ENCODE measurements at places on chromosomes 11 and 22.
A peak's percentile ranks its signal among the peaks of the same experiment; 100 is the strongest.

DNA sequence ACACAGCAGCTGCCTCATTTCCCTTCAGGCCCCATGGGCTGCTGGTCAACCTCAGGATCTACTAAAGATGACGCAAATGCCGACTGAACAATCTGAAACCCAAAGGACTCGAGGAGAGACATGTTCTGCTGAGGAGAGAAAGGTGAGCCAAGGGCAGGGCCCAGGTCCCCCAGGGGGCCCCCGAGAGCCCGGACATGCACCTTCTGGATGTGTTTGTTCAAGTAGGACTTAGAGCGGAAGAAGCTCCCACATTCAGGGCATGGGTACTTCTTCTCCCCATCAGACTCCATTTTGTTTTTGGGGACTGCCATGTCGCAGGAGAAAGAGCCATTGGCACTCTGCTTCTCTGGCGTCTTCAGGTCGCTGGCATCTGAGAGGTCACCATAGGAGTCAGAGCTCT lies 19.3 kb downstream of the PATZ1 start:
- DNase-seq: no peak

DNA sequence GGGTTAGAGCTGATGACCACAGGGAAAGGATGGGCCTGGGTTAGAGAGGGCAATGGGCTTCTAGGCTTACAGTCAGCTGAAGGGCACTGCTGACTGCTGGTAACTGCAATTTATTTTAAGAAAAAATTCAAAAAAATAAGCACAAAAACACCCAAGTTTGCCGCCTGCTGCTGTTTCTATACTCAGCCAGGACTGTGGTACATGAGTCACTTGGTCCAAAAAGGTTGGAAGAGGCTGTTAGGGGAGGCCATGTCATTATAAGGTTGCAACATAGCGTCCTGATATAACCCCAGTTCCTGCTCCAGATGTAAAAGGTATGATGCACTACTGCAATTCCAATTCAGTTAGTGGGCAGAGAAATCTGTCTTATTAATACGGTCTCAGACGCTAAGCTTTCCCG lies 98.9 kb downstream of the ETS1 start:
- no peak for DNase-seq

- DNase-seq: no peak
These were observed 19.4 kb upstream of the TMPRSS4 start for GRCh38 chr11:118057251-118058145.

DNA sequence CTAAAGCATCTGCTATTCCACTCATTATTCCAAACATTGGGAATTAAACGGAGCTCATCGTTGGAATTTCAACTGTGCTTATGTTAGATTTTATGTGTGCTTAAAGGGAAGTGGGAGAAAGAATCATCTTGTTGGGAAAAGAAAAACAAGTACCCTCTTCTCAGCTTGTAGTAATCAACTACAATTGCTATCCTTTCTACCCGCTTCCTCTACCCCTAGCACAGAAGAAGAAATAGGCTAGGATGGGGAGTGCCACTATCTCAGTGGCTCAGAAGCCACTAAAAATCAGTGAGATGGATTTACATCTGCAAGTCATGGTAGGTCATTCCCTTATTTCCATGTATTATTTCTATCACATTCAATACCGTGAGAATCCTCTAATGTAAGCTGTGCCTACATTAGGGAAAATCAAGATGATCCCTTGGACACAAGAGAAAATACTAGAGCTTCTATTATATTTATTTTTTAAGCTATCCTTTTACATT lies 97.9 kb upstream of the CD44 start:
- no peak for DNase-seq

GRCh38 chr22:40323681-40324171 lies 22.6 kb upstream of the ADSL start:
- DNase-seq: no peak

DNA sequence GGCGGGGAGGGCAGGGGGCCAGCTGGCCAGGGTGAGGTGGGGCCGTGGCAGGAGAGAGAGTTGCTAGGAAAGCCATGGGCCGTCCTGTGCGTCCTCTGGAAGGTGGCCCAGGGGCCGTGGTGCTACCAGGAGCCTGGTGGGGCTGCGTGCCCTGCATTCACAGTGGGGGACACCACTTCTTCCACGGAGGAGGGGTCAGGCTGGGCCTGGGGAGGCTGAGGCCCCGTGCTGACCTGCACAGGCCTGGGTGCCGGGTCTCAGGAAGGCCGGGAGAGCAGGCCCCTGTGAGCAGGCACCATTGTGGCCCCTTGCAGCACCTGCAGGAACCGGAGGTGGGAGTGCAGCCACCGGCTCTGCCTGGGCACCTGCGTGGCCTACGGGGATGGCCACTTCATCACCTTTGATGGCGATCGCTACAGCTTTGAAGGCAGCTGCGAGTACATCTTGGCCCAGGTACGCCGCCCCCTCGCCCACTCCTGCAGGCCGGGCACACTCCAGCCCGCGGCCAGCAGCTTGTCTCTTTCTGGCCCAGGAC lies 12.0 kb downstream of the MUC5B start:
- no peak for DNase-seq

GRCh38 chr11:103659206-103659618 lies 377.2 kb upstream of the DDI1 start:
- no peak for DNase-seq

GRCh38 chr11:93054881-93055280 lies 85.4 kb downstream of the MTNR1B start:
- peak; percentile 65 for DNase-seq

GRCh38 chr11:100294748-100295147 lies 392.3 kb upstream of the ARHGAP42 start:
- DNase-seq: no peak

DNA sequence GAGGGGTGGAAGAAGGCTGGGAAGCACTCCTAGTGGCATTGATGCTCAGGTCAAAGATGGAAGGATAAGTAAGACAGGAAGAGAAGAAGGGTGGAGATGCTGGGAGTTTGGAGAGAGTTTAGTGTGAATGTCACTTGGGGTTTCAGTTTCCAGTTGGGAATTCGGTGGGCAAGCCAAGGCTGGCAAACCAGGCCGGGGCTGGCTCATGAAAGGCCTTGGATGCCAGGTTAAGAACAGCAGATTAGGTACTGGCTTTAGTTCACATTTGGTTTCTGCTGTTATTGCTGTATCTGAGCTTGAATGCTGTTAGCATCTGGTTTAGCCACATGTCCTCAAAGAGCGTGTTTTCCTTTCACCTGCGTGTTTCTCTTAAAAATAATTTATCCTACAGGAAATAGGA lies 69.6 kb downstream of the BLID start:
- DNase-seq: no peak

DNA sequence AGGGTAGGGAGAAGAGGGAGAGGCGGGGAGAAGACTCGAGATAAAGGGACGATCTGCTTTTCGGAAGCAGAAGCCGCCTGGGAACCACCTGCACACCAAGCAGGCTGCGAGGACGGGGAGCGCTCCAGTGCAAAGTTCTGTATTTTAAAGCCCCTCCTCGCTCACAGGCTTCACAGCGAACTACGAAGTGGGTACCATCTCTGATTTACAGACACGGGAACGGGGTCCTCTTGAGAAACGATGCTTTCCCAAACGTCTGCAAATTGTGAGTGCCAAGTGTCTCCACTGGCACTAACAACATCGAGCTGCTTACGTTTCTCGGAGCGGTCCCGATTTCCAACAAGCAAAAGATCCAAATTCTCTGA lies 700 bp upstream of the STX3 start:
- no peak for DNase-seq

DNA sequence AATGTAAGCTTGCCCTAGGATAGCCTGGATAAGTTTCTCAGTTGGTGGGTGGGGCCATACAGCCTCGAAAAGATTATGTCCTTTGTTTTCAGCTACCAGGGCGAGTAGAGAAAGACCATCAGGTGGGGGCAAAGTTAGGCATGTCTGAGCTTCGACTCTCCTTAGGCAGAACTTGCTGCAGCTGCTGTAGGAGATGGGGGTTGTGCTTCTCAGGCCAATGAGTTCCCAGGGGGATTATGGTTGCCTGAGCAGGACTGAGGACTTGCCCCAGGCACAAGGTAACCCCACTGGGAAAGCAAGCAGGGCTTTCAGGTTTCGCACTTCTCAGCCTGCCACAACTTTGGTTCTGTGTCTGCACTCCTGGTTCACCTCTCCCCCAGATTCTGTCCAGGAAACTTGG lies 173.4 kb upstream of the SESN3 start:
- no peak for DNase-seq

- no peak for DNase-seq
These were observed 70.6 kb upstream of the NTM start for GRCh38 chr11:131299598-131300438.

- no peak for DNase-seq
These were observed 821 bp downstream of the GAL3ST1 start for GRCh38 chr22:30573594-30574094.

DNA sequence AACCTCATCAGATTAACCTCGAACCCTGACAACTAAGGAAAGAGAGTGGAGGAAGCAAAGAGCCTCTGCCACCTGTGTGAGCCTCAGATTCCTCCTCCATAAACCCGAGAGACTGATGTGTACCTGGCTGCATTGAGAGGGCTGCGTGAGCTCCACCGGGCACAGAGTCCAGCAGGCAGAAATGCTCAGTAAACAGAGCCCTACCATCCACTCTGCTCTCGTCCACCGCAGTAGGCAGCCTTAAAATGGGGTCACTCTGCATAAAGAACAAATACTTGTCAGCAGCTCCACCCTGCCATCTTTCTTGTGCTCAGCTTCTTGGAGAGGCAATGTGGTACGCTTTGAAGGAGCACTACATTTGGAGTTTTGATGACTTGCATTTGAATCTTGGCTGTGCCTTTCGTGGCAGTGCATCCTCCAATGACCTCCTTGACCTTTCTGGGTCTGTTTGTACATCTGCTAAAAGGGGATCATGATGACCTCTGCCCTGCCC lies 43.0 kb upstream of the CD5 start:
- DNase-seq: no peak

DNA sequence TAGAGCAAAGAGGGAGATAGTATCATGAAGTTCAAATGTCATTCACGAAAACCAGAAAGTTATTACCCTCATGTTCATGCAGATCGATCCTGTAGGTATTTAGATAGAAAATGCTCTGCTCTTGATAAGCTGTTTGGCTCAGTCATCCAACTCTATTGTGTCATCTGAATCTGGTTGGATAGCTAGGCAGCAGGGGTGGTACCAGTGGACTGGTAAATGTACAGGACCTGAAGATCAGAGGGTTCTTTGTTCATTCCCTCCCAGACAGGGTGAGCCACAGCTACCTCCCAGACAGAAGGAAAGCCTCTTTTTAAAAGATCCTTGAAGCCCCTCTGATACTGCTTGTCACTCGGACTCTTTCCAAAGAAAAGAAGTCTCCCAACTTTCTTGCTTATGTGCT lies 29.8 kb upstream of the DRD2 start:
- DNase-seq: no peak

DNA sequence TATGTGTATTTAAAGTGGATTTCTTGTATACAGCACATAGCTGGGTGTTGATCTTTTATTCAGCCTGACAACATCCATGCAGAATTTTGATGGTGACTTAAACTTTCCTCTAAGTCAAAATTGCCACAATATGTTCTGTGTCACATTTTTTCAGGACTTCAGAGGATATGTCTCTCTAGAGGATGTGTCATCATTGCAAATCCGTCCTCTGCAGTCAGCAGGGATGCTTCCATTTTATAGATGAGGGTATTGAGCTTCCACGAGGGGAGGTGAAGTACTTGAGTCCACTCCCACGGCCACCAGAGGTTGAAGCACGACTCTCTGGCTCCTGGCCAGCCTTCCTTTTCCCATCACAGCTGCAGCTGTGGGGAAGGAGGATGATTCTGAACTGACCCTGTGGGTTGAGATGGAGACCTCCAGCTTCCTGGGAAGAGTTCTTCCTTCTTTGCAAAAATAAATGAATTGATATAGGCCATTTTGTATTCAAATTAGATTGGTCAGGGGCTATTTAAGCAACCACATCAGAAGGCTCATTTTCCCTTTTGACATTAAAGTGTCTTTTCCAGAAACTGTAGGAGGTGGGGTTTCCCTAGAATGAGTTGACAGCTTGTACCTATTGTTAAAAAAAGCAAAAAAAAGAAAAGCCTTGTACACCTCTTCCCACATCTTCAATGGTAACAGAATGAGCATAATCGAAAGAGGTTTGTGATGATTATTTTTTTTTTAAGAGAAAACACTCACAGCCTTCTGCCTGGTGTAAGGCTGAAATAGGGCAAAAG lies 55.2 kb upstream of the MYEOV start:
- DNase-seq: no peak

DNA sequence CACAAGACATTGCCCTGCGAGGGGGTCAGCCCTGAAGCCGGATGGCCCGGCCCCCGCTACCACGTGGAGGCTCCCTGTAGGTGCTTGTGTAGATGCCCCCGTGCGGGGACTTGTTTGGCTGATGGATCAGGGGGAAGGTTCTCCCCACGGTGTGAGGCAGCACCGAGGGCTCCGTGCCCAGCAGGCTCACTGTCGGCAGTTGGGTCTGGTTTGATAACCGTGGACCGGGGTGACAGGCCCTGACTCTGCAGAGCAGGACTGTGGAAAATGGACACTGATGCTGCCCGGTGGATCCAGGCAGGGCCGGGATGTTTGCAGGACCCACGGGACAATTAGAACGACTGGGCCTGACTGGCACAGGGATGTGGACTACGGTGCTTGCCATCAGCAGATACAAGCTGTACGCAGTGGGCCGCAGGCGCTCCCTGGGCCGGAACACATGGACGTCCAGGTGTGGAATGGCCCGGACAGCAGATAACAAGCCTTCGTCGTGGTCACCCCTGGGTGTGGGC lies 19.0 kb downstream of the KCNQ1 start:
- no peak for DNase-seq

GRCh38 chr22:22838148-22838786 lies 49.3 kb upstream of the IGLL5 start:
- no peak for DNase-seq

DNA sequence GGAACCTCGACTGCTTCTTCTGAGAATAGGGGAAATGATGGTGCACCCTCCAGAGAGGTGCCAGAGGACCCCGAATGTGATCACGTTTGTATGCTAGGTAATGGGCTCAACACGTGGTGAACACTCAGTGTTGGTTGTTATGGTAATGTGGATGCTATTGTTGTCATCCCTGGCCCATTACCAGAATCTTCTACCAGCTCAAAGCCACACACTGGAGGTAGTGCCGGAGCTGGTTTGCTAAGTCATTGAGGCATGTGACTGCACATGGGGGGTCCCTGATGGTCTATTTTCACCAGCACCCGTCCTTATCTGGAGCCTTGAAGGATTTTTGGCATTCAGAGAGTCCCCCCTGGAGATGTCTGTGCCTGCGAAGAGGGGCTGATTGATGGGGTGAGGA lies 119.1 kb upstream of the CD82 start:
- DNase-seq: no peak

DNA sequence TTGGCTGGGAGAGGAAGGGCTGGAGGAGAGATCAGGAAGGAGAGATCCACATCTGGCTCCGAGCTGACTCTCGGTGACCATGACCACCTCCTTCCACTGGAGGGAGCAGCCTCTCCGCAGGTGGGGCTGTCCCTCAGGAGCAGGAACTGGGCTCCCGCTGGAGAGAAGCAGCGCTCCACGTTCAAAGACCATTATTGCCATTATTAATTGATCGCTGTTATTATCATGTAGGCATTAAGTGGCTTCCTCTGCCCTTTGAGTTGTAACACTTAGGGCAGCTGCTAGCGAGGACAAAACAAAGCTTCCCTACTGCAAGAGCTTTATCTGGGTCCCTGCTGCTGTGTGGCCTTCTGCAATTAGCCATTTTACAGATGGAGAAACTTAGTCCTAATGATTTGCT lies 251.9 kb downstream of the ST3GAL4 start:
- no peak for DNase-seq

- DNase-seq: no peak
These were observed 1.1 kb upstream of the LRRC75B start for GRCh38 chr22:24593836-24594568.

Data from NCI-H446 treated with DMSO at 0.1 percent for 48 hours (cell line).